NCI-H226 (cell line): ENCODE measurements at places on chromosomes 5 and 9.
A peak's percentile ranks its signal among the peaks of the same experiment; 100 is the strongest.

GRCh38 chr5:50646591-50646990 is 19.8 kb upstream of the PARP8 start:
- no peak for DNase-seq

DNA sequence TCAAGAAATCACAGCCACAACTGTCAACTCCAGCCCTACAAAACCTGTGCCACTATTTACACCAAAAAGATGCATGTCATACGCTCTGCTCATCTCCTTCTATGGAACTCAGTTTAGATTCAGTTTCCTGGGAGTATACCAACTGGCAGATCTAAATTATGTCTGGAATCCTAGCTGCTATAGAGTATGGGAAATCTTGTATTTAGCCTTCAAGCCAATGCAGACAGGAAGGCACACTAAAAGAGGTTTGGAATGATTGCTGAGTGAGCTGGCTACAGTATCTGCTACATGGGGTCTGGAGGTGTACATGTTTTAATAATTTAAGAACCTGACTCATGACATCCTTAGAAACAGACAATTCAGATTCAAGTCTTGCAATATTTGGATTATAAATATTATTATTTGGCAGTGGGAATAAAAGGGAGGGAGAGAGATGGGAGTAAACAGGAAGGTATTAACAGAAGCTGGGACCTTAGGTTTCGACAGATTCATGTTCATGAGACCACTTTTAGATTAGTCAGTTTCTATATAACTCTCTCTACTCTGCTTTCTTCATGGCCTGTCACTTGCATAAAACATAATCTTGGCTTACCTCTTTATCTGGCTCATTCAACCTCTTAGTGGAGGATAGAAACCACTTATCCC is 178.8 kb upstream of the HAPLN1 start:
- DNase-seq = peak; percentile 86

GRCh38 chr5:116504593-116505166 is 69.9 kb downstream of the SEMA6A start:
- no peak for DNase-seq

GRCh38 chr5:167966979-167967378 is 324.5 kb upstream of the WWC1 start:
- no peak for DNase-seq

DNA sequence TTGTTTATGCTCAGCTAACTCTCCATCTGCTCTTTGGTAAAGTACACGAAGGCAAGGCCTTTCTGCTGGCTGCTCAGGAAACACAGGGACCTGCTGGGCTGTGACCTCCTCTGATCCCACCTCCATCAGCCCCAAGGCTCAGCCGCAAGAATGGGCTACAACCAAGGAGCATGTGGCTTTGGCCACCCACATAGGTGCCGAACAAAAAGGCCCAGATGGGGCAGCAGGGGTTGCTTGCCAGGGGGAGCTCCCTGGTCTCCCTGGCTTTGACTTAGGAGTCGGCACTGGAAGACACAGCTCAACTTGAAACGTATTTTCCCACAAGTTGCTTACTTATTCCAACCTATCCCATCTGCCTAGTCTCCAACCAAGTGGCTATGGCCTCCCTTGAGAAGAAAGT is 461.1 kb downstream of the ICE1 start:
- no peak for DNase-seq

- DNase-seq = no peak
Observed at GRCh38 chr5:42487077-42487476, 63.8 kb downstream of the GHR start.

DNA sequence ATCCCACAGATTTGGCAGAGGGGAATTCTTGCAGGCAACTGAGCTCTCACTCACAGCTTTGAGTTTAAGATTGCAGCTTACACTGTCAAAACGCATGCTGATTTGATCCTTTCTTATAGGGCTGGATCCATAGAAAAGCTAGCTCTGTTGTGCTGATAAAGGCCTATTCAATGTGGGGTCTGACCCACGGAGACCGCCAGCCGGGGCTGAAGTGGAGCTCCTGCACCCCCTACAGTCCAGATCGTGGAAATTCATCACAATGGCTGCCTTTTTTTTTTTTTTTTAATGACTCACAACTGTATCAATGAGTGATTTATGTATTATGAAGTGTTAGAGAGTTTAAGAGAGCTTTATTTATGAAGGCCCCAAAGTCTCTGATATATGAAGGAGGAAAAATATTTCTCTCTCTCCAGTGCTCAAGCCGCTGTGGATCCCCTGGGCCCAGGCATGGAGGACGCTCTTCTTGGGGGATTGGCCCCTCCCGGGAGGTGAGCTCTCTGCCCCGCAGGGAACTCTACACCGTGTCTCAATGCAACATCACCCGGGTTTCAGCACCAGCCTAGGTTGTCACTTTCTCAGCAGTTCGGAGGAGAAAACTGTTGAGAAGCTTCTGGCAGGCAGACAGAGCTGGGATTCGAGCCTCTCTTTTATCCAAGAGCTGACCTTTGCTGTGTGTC is 700.2 kb downstream of the IRX1 start:
- no peak for DNase-seq

DNA sequence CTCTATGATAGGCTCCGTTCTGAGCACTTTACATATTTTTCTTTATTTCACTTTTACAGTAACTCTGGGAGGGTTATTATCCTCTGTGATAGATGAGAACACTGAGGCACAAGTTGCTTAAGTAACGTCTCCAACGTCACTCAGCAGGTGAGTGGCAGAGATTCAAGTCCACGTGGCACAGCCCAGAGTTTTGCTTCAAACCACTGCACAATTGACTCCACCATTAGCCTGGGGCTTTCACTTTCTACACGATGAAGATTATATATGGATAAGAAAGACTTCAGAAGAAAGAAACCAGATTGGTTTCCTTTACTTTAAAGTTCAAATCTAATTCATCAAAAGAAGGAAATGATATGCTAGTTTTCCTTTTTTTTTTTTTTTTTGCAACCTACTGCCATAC is 245.9 kb downstream of the SYK start:
- no peak for DNase-seq

DNA sequence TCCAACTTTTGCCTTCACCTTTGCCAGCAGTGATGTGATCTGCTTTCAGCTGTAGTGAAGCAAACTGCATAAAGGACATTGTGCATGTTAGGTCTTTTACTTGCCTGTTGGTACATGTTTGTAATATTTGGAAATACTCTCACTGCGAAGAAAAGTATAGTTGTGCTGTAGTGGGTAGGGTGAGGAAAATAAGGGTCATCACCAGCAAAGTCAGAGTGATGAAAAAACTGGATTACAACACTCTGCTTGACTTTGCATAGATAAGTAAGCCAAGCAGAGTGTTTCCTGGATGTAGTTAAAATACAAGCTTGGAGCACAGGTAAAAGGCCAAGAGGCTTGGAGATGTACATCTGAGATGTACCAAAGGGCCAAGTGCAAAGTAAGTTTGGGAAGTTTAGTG is 16.7 kb downstream of the TGFBR1 start:
- DNase-seq = no peak

- no peak for DNase-seq
Observed at GRCh38 chr5:72203251-72203845, 96.1 kb downstream of the MAP1B start.

GRCh38 chr5:141753143-141753970 is 71.3 kb upstream of the ARAP3 start:
- DNase-seq = no peak

GRCh38 chr5:142810081-142810480 is 39.9 kb downstream of the ARHGAP26 start:
- no peak for DNase-seq

GRCh38 chr5:32785611-32786254 is 74.6 kb downstream of the NPR3 start:
- peak; percentile 74 for DNase-seq

DNA sequence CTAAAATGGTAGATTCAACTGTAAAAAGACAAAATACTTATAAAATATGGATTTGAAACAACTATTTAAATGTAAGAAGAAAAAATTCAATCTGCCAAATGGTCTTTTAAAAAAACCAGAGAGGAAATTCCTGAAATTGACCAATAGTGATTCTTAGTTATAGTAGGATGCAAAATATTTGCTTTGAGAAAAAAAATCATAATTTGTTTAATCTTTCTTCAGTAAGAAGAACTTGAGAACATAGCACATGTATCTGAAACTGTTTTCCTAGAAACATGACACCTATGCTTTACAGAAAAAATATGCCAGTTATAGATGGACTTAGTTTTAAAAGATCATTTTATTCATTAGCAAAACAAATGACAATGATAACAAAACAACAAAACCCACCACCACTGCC is 186.9 kb upstream of the CD180 start:
- DNase-seq = no peak

DNA sequence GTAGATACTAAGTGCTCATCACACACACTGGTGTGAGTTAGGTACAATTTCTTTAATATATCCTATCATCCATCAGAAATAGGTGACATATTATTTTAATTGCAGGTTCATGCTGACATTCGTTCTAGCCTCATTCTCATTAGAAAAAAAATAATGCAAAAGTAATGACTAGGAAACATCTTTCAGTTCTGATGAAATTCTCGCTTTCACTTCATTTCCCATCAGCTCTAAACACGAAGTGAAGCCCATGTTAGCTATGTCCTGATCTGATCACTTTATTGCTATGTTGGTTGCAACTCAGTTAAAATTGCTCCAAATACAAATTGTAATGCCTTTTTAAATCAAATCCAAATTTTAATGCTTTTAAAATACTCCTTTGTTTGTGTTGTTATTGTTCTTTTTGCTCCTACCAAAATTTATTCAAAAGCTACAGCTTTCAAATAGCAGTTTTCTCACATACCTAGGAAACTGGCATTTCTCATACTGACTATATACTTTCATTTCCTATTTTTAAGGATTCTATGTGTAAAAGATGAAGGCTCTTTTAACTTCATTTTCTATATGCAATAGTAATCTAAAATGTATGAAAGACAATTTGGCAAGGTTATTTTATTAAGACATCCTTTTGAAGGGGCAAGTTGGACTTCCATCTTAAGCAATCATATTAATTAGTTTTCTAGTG is 1237.8 kb upstream of the ACO1 start:
- no peak for DNase-seq

GRCh38 chr9:79492092-79493009 is 79.4 kb upstream of the TLE4 start:
- DNase-seq = no peak

DNA sequence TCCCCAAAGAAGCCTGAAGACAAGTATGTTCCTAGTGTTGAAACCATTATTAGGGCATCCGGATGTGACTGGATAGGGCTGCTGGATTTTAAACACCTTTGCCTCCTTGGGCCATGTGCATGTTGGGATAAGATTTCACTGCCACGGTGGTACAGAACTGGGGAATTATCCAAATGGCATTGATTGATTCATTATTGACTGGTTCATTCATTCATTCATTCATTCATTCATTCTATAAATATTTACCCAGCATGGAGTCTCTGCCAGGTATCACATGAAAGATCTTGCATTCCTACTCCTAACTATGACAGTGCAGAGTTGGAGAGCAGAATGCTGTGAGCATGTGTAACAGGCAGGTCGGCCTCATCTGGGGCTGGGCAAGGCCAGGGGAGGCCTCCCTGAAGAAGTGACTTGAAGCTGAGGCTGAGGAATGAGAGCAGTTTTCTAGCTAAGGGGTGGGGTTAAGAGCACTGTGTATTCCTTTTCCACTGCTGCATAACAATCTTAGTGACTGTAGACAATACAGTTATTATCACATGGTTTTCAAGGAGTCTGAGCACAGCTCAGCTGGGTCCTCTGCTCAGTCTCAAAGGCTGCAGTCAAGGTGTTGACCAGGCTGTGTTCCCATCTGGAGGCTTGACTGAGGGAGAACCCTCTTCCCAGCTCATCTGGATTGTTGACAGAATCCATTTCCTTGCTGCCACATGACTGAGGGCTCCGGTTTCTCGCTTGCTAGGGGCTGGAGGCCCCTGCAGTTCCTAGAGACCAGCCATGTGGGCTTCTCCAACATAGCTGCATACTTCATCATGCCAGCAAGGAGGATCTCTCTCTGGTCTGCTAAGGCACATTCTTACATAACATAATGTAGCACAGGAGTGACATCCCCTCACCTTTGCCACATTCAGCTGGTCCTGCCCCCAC is 35.7 kb downstream of the AK8 start:
- DNase-seq = no peak

DNA sequence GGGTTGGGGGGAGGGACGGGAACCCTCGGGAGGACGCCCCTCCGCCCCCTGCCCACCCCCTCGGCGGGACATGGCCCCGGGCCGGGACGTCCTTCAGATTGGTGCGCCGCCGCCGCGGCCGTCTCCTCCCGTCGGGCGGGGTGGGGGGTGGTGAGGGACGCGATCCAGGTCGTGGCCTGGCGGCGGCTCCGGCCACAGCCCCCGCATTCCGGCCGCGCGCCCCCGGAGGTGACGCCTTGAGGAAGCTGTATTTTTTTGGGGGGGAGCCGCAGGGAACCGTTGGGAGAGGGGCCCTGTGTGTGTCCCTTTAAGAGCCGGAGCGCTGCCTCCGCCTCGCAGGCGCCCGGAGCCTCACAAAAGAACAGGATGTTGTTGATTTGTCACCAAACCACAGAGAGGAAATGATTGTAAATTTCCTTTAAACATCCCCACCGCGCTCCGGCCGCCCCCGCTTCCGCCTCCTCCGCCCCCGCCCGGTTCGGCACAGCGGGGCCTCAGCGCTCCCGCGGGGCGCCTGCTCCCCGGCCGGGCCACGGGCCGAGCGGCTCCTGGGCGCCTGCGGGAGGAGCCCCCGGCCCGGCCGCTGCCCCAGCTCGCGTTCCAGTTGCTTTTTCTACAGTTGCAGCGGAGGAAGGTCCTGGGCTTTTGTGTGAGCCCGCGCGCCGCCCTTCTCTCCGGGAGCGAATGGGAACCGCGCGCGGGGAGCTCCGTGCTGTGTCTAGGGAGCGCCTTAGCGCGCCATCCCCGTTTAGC is 32.1 kb upstream of the SPRY4 start:
- DNase-seq = peak; percentile 77

GRCh38 chr9:118533850-118534249 is 829.6 kb downstream of the TLR4 start:
- DNase-seq = peak; percentile 30

DNA sequence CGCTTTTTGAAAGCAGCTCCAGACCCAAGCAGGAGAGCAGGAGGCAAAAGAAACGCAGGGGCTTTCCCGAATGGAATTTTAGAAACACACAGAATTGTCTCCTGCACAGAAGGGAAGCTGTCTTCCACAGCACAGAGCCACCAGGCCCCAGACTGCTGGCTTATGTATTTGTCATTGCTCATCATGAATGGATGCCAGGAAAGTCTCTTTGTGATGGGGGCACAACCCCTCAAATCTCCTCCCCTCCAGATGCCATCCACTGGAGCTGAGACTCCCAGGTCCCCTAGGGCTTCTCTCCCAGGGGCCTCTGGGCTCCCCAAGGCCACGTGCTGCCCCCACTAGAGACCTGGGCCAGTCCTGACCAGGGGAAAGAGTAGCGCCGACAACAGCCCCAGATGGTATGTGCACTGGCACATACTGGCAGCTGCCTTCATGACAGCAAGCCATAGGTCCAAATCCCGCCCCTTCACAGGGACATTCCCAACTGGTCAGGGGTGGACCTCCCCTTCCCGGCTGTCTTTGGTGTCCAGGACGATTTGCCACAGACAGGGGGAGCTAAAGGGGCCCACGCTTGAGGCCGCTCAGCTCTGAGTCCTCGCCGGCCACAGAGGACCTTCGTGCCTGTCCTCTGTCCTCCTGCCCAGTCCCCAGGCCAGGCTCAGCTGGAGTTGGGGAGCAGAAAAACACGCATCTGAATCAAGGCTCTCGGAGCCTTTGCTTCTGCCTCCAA is 127.8 kb downstream of the KCNIP1 start:
- no peak for DNase-seq
